HuH-7.5 (cell line): ENCODE measurements at places on chromosomes 1 and 21.

DNA sequence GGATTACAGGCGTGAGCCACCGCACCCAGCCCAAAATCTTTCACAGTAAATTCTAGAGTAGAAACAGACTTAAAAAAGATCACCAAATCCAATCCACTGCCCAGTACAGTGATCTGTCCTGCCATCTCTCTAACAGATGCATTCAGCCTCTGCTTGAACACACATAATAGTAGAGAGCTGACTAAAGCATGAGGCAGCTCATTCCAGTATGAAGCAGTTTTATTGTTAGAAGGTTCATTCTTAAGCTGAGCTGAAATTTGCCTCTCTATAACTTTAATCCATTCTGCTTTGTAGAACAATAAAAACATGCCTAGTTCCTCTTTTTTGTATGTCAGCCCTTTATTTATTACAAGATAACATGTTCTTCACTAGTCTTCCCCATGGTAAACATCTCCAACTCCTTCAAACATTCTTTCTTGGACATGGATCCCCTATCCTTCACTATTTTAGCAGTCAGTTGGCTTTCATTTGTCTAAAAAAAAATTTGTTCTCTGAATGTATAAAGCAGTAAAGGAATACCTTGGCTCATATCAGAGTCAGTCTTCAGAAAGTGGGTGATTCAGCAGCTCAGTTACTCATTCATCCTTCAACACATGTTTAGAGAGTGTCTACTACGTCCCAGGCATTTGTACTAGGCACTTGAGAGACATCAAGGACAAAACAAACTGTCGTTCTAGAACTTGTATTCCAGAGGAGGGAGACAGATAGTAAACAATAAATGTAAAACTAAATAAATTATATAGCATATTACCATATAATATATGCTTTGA lies 10.7 kb upstream of the PTBP2 start:
- no peak for DNase-seq

DNA sequence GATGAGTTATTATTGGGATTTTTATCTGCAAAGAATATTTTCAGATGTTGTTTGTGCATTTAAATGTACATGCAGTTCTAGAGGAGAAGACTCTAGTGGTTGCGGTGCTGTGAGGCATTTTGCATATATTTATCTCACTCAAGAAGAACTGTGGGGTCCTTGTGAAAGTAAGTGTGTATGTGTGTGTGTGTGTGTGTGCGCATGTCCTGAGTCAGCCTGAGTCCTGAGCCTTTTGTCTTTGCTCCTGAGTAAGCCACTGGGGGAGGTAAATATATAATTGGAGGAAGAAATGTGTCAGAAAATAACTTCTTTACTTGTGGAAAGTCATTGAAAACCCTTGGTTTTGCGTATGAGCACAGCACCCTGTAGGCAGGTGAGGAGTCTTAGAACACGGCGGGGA lies 55.6 kb upstream of the CD34 start:
- DNase-seq, result no peak

DNA sequence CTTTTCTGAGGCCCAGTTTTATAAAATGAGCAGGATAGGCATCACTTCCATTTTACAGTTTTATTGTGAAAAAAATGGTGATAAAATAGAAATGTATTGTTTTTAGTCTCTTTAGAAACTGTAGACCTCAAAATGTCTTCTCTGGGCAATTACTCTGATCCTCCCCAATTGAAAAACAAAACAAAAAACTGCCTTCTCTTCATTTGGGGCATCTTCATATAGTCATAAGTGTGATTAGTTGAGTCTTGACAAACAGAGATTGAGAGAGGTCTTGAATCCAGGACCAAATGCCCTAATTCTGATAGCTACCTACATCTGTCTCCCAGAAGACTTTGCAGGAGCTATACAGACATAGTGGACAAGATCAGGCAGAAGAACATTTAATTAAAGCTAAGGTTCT lies 62.9 kb downstream of the LRRC8C start:
- DNase-seq, result no peak

DNA sequence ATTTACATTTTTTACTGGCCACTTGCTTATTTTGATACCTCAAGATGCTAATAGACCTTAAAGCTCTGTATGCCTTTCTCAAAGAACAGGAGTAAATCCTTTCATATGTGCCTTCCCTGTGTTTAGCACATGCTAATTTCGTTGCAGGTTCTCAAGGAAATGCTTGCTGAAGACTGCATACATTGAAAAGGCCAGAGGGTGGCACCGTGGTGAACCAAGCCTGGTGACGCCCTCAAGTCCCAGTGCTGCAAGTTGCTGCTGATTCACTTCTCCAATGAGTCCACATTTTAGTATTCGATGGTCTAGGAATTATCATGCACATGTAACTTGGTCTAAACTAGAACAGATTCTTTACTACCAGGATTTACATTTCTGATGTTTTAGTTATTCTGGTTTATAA lies 94.1 kb downstream of the CLDN17 start:
- DNase-seq, result no peak

- no peak for DNase-seq
These were observed 32.1 kb downstream of the SH3BP5L start for GRCh38 chr1:248793592-248793991.

GRCh38 chr1:147505568-147505967 lies 35.7 kb upstream of the BCL9 start:
- no peak for DNase-seq

DNA sequence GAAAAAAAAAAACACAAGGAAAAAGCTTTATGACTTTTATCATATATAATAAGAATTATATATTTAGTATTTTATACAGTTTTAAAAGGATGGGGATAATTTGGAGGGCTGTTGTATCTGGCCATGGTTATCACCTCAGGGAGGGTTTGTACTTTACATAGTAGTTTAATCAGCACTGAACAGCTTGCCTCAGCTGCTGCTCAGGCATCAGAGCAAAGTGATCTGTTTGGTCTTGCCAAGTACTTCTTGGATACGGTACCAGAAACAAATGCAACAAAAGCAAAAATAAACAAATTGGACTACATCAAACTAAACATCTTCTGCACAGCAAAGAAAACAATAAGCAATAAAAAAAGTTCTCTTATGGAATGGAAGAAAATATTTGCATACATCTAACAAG lies 2.6 kb upstream of the SPTA1 start:
- no peak for DNase-seq

DNA sequence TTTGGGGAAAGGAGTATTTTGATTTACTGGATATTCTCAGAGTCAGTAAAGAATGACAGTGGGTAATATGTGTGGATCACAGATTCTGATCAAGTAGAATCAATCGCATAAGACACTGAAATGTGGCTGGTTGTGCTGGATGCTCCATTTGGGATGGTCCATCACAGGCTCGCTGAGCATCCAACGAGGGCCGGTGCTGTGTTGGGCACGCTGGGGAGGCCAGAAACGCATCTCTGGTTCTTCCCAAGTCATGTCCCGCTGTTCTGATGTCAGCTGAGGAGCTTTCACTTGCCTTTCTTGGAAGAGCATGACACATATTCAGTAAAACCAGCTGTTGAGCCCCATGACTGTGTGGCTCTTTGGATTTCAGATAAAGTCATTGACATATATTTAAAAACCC lies 72.0 kb downstream of the UMODL1 start:
- DNase-seq, result no peak

- no peak for DNase-seq
These were observed 139.7 kb downstream of the FGGY start for GRCh38 chr1:59436637-59437036.

DNA sequence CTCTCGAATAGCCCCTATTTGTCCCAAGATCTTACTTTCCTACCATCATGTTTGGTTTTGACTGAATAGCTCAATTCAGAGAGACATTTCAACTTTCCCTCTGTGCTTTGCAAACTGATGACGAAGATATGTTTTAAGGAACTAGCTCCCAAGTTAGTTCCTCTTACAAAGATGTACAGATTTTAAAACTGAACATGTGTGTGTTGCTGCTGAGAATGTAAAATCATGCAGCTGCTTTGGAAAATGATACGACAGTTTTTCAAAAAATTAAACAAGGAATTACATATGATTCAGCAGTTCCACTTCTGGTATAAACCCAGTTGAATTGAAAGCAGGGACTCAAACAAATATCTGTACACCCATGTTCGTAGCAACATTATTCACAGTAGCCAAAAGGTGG lies 33.6 kb downstream of the KIF26B start:
- DNase-seq, result no peak

GRCh38 chr1:67465375-67465774 lies 35.2 kb upstream of the SERBP1 start:
- no peak for DNase-seq

DNA sequence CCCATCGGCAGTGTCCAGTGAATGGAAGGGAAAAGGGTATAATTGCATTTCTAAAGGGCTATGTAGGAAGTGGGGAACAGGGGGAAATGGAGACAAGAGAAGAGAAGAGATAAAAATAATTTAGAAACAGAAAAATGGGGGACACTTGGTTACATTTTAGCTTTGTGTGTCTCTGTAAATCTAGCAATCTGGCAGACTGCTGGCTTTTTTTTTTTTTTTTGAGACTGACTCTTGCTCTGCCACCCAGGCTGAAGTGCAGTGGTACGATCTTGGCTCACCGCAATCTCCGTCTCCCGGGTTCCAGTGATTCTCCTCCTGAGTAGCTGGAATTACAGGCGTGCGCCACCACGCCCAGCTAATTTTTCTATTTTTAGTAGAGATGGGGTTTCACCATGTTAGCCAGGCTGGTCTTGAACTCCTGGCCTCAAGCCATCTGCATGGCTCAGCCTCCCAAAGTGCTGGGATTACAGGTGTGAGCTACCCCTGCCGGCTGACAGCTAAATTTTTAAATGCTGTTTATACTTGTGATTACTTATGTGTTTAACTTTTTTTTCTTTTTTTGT lies 53.4 kb downstream of the AGPAT3 start:
- DNase-seq, result no peak

GRCh38 chr21:26007951-26008498 lies 162.5 kb downstream of the APP start:
- DNase-seq, result no peak

DNA sequence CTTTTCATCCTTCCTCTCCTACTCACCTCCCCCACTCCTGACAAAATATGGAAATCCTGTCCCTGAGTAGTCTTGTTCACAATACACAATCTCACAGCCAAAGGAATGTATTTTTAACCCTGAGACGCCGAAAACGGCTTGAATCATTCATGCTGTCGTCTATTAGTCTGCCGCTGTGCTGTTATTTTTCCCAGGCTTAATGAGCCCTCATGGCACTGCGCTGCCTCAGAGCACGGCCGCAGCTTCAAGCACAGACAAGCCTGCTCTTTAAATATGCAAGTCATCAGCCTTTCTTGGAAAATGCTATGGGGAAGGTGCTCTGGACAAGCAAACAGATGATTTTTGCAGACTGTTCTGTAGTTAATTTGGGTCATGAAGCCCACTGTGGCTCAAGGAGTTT lies 302.7 kb downstream of the DISC1 start:
- no peak for DNase-seq

DNA sequence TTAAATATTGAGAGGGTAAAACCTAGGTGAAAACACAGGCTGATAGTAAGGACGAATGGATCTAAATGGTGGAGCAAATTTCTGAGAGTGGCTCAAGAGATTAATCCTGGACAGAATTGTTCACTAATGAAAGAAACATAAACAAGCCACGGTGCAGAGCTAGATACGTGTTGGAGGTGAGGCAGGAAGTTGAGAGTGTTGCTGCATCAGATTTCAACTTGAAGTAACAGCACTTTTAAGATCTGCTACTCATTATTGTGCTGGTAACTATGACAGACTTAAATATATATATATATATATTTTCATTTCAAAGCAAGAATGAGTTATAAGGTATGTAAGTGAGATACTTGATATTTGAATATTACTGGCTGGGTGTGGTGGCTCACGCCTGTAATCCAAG lies 64.9 kb downstream of the PTGS2 start:
- DNase-seq, result no peak

GRCh38 chr1:85660541-85660940 lies 47.7 kb downstream of the ZNHIT6 start:
- DNase-seq, result no peak

GRCh38 chr1:3978990-3979325 lies 78.9 kb upstream of the C1orf174 start:
- no peak for DNase-seq

- no peak for DNase-seq
These were observed 135.4 kb downstream of the LMO4 start for GRCh38 chr1:87464022-87464490.

- DNase-seq, result no peak
These were observed 19.8 kb upstream of the LSS start for GRCh38 chr21:46248422-46248782.

DNA sequence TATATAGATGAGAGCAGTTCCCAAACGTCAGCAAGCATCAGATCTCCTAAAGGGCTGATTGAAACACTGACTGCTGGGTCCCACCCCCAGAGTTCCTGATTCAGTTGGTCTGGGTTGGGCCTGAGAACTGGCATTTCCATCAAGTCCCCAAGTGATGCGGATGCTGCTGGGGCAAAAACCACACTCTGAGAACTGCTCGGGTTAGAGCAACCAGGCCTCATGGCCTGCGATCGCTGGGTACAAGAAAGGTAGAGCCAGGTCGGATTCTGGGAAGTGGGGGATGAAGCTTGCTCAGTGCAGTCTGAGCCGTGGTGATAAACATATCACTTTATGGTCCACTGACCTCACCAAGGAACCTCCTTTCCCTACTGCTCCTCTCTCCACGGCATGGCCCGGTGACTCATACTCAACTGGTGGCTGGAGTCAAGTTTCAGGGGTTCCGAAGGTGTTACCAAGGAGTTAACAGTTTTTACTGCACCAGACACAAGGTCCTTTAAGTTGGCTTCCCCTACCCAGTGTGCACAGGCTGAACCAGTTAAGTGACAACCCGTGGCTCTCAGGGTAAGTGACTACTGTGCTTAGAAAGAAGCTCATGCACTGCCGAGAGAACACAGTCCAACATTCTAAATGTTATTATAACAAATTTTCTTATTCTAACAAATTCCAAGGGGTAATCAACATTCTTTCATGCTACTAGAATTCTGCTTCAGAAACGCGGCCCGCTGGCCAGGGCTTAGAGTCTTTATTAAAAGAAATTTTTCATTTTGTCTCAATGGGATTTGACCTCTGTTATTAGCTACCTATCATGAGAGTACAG lies 153.5 kb downstream of the TGFBR3 start:
- no peak for DNase-seq

GRCh38 chr1:234408757-234409156 lies 35.5 kb downstream of the COA6 start:
- DNase-seq, result no peak

- no peak for DNase-seq
These were observed 1.3 kb downstream of the USF1 start for GRCh38 chr1:161044535-161044907.

DNA sequence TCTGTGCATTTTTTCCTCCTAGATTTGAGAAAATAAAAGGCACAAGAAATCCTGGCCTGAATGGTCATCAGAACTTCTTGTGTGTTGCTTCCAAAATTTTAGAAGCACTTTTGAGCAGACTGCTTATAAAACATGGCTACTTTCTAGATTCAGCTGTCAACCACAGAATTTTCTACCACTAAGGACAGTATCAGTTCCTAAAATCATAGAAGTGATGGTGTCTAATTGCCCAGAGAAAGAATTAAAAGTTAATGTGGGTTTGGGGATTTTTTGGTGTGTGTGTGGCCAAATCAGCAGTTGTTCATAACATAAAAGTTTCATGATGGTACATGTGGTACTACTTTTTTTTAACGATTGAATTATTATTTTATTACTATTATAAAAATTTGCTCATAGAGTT lies 171.4 kb upstream of the SNX7 start:
- no peak for DNase-seq
